ENCODE measurements at places on chromosomes 16 and 17.

GRCh38 chr17:45743626-45744326 lies 40.3 kb upstream of the CRHR1 start:
- no peak for DNase-seq

- no peak for DNase-seq
Observed at GRCh38 chr17:4958102-4958501, 7.2 kb downstream of the ENO3 start.

- no peak for DNase-seq
Observed at GRCh38 chr16:30444231-30445148, 1.2 kb downstream of the SEPHS2 start.

- no peak for DNase-seq
Observed at GRCh38 chr17:45705123-45706009, 78.8 kb upstream of the CRHR1 start.

GRCh38 chr17:49987681-49988441 lies 7.2 kb downstream of the DLX3 start:
- no peak for DNase-seq

DNA sequence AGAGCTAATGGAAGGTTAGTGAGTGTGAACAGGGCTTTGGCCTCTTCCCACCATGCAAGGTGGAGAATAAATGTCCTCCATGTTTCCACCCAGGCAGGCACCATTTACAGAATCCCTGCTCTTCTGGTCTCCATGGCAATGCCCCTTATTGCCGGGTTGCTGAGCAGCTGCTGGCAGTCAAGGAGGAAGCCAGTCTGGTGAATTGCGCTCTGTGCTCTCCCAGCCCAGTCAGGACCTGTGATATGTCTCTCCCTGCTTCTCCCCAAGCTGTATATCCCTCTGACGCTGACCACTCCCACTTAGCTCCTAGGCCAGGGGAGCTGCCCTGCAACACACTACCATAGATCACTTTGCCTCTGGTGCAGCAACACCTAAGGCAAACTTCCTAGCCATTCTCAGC lies 402.1 kb upstream of the ERCC4 start:
- no peak for DNase-seq

- DNase-seq: no peak
Observed at GRCh38 chr17:47829870-47830269, 1.5 kb downstream of the MRPL10 start.

DNA sequence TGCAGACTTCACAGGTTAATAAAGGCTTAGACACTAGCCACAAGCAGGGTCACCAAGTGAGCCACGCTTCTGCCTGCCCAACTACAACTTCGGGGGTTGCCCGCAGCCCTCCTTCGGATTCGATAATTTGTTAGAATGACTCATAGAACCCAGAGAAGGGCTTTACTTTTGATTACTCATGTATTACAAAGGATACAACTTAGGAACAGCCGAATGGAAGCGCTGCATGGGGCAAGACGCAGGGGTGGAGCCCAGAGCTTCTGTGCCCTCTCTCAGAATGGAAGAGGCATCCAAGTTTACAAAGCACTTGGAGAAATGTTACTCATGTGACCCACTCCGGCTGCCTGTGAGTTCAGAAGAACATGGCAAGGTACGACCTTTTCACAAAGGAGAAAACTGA lies 7.5 kb upstream of the CDH5 start:
- DNase-seq: no peak

GRCh38 chr17:74539281-74539820 lies 6.6 kb downstream of the CD300C start:
- DNase-seq: no peak

DNA sequence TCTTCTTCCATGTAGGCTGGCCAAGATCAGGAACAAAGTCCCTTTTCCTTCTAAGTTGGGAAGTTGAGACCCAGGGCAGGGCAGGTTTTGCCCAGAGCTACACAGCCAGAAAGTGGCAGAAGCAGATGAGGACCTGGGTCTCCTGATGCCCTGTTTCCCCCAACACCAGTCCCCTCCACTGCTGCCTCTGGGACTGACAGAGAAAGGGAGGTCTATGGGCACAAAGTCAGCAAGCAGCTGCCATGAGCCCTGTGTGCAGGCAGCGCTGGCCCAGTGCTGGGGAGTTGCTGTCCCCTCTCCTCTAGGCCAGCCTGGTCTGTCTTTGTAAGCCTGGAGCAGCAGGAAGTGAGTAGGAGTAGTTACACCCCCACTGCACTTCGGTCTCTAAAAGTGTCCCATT lies 46.9 kb upstream of the NKD1 start:
- no peak for DNase-seq

- DNase-seq: no peak
Observed at GRCh38 chr17:29292071-29292991, 1.6 kb downstream of the NUFIP2 start.

GRCh38 chr17:43556292-43556691 lies 10.2 kb upstream of the ETV4 start:
- no peak for DNase-seq

- no peak for DNase-seq
Observed at GRCh38 chr16:5430598-5430997, 333.0 kb upstream of the EEF2KMT start.

DNA sequence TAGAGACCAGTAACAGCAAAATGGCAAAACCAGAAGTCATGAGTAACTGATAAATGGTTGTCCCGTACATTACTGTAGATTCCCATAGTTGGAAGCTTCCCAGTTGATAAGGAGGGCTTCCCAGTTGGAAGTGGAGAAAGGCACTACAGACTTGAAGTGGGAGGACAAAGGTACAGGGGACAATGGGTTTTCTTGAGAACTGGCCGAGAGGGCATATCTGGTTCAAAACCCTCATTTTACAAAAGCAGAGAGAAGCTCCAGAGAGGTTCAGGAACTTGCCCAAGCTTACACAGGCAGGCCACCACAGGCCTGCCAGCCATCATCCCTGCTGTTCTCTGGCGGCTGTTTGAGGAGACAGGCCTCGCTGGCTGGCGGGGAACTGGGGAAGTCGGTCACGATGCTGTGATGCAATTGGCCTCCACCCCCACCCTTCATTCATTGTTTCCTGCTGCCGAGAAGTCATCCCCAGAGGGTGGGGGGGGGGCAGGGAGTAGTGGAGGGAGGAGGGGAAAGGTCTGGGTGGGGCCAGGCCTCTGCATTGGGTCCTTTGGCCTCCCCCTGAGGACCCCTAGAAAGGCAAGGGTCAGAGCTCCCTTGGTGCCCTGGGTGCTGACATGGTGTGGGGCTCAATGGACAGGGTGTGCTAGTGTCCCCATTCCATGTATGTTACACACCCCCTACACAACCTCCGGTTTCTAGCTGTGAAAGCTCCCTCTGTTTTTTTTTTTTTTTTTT lies 3.0 kb downstream of the UBALD2 start:
- peak; percentile 57 for DNase-seq

DNA sequence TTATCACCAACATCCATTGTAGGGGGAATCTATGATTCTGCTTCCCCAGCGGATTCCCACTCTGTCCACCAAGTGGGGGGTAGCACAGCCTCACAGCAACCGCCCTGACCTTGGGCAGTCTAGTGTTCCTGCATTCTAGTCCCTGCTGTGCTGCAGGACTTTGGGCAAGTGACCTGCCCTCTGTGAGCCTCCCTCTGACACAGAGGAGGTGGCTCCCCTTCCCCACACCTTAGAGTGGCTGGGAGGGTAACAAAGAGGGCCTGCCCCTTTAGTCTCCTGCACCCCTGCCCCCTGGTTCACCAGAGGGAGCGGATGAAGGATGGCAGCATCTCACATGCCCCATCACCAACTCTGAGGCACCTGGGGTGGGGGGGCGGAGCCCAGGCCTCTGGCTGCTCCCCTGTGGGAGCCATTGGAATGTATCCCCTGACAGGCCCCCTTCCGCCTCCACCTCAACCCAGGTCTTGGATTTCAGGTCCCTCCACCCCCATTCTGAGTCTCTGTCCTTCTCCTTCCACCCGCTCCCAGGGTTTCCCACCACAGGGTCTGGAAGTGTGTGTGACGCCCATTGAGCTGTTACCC lies 10.1 kb downstream of the GAS2L2 start:
- DNase-seq: no peak

All from stimulated activated CD4-positive, alpha-beta T cell treated with anti-CD3 and anti-CD28 coated beads, Interleukin-1b, Interleukin-23, amount 100 ng/mL, for 1 hour (primary cell).